Astrocyte of the hippocampus (primary cell): ENCODE measurements at places on chromosomes 3 and 15.

DNA sequence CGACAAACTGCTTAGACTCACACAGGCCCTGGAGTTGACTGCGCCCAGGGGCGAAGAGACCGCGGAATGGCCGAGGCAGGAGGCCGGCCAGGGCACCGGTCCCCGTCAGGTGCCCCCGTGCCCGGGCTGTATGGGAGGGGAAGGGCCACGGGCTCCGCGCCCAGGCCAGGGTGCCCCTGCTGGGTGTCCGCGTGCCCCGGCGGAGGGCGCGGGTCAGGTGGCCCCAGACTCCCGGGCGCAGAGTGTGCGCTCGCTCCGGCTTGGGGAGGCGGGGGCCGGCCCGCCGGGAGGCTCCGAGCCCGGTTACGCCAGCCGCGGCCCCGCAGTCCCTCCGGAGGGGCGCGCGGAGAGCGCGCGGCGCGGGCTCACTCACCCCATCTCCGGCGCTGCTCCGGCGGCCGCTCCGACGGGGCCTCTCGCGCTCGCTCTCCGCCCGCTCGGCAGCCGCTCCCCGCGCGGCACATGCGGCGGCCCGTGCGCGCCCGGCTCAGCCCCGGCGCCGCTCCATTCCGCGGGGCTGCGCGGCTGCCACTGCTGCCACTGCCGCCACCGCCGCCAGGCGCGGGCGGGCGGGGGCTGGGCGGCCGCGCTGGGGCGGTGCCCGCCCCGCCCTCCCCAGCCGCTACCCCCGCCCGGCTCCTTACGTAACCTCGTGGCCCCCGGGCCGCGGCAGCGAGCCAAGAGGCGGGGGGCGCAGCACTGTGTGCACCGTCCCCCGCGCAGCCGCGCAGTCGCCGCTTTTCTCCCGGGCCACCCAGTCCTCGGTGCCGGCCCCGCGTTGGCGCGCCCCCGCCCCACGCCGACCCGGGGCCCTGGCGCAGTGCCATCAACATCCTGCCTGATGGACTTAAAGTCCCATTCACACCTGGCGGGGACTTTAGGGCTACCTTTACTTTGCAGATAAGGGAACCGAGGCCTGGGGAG, at the start of gene HOMER2:
Gene HOMER2, minus strand, starts transcription at position 563 of the 924 bp plus-strand sequence. Its CDS starts 185 bp downstream, at position 378.
- peak; percentile 71 for DNase-seq

DNA sequence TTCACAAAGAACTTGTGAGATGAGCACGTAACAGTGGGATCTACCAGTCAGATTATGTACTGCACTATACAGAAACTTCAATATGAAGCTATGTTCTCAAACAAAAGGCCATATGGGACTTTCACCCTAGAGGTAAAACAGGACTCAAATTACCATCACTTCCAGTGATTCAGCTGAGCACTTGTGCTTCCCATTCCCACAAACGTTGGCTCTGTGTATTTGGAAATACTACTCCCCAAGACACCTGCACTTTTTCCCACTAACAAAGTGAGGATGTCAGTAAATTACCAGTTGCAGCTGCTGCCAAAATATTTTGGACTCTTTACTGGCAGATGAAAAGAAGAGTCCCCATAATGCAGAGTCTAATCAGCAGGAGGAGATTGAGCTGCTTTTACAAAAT, 1570.1 kb downstream of the SI start:
- DNase-seq: no peak

DNA sequence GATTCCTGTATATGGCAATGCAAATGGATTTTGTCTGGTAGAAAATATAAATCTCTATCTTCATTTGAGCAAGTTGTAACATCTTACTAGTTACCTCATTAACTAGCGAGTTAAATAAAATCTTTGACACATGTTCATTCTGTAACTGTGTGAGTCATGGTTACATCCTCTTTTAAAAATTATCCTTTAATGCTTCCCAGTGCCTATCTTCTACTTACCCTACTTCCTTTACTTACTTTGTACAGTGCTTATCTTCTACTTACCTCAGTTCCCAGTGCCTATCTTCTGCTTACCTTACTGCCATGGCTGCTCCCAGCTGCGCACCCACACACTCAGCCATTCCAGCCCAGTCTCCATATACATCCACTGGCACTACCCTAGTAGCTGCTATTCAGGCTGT, 71.9 kb upstream of the GOLGA8B start:
- no peak for DNase-seq

- DNase-seq: peak; percentile 26
Measured at GRCh38 chr15:68930268-68931022, at the start of gene SPESP1. SPESP1 (plus strand) TSS chr15:68930525; CDS start chr15:68930654, 129 bp downstream.

GRCh38 chr15:80475572-80475971, 71.4 kb downstream of the ARNT2 start:
- no peak for DNase-seq

GRCh38 chr15:74523982-74524381, 17.0 kb upstream of the ARID3B start:
- no peak for DNase-seq

DNA sequence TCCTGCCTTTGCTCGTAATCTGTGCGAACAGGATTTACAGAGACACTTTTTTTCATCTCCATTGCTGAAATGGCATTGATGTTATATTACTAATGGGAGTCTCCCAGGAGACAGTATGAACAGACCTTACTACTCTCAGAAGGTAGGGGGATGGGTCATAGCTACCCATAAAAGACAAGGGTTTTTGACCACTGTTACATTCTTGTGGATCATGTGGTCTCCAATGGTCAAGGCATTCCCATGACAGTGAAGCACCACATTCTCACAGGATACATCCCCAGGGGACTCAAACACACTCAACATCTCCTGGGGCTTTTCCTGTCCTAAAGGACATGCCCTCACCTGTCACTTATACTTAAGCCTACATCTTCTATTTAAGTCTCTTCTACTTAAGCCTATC, 40.8 kb downstream of the MKRN3 start:
- DNase-seq: peak; percentile 6

DNA sequence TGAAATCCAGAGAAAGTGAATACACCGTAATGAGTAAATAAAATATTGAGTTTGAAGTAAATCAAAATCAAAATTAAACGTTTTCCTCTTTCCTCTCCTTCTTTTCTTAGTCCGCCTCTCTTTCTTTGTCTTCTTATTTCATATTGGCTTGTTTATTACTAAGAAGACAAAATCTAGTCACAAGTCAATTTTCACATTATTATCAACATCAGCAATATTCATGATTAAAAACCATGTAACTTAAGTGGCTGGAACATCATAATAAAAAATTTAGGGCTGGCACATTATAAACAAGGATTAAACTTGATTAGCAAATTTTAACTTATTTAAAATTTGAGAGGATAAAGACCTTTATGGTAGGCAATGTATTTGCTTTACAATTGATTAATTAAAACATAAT, 61.4 kb downstream of the BCHE start:
- no peak for DNase-seq

- DNase-seq: no peak
Measured at GRCh38 chr3:74115906-74116305, 491.2 kb upstream of the PDZRN3 start.

DNA sequence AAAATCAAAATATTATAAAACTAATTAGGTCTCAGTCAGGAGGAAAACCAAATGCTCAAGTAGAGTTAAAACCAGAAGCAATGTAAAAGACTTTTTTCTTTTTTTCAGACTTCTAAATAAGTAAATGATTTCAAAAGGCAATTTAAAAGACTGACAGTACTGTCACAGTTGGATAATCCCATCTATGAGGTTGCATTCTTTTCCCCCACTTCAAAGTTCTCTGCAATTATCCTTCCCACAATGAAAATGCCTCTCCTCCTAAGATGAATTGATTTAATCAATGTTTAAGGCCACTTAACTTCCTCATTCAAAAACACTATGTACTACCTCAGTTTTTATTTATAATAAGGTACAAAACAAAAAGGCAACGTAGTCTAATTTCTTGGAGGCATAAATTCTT, 8.1 kb downstream of the MRPL3 start:
- peak; percentile 28 for DNase-seq

GRCh38 chr3:127835993-127836882, 13.9 kb upstream of the MGLL start:
- DNase-seq: peak; percentile 23

- DNase-seq: peak; percentile 73
Measured at GRCh38 chr15:58447271-58448010, 15.7 kb downstream of the LIPC start.

DNA sequence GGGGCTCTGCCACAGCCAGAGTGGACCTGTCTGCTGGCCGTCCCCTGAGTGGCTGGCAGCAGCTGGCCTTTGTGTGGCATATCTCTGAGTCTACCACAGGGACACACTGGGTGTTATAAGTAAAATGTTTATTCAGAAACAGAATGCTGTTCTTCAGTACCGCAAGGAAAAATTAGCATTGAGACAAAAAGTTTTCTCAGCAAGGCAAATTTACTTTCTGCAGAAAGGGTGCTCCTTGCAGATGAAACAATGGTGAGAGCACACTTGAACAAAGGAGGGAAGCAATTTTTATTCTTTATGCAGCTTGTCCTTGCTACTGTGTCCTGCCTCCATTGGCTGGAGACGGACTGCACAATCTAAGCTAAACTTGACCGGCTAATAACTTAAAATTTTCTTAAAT, 4.0 kb downstream of the TMEM89 start:
- DNase-seq: no peak

DNA sequence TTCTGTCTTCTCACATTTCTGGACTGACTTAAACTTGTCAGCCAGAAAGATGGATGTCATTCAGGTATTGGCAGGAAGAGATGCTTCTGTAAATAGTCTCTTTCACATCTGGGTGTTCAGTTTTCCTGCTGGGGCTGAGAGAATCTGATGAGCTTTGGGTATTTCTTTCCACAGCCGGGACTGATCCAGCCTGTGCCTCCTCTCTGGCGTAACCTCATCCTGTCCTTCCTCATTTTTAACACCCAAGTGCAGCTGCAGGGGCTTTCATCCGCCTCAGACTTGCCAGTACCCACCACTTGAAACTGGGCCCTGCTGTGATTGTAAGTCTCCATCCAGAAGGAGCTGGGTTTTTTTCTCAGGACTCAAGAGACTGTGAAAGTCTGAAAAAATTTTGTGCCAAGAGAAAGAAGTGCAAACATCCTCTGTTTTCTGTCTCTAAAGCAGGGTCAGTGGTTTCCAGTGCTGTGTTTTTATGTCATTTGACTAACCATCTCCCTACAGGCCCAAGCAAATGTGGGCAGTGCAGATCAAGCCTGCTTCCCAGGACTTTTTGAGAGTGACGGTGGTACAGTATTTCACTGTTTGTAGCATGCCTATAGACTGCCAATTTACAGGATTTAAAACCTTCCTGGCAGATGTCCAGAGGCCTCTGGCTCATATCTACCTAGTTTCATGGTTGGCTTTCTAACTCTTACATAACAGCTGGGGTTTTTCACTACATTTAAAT, 342.7 kb downstream of the PTPRG start:
- DNase-seq: peak; percentile 76

DNA sequence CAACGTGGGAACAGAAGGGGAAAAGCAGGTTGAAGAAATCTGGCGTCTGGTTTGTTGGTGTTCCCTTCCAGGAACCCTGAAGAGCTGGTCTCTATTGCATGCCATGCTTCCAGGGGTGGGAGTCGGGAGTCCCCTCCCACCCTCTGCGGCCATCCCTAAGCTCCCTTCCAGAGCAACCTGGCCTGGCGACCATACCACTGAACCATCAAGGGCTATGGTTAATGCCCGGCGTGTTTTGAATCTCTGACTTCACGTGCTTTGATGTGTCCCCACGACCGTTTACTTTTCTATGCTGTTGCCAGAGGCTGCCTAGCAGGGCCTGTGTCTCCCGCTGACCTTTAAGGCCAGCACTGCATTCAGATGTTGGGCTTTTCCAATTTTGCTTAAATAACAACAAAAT, 696 bp upstream of the SNRK start:
- no peak for DNase-seq

DNA sequence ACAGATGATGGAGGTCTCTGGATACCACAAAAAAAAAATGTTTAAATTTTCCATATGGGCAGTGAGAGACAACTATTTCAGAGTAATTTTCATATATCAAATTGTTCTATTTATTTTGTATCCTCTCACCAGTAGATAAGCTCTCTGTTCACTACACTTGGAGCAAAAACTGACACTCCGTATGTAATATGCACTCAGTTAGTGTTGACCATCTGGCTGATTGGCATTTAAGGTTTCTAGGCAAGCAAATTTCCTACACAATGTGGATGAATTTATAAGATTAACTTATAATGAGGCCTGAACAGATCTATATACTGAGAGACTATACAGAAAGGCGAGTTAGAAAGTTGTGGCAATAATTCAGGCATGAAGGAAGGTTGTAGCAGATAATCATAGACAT, 836.5 kb upstream of the SEMA6D start:
- DNase-seq: no peak

- no peak for DNase-seq
Measured at GRCh38 chr3:25427563-25427941, 511 bp upstream of the RARB start.

DNA sequence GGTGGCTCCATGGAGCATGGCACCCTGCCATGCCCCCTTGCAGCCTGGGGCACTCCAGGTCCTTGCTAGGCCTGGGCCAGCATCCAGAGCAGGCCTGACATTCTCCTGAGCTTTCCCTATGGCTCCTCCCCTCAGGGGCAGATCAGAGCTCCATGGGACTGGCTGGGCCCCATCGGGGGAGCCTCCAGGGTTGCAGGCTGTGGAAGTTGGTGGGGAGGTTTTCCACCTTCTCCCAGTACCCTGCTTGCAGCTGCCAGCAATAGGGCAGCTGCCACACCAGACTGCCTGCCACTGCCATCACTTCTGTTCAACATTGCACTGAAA, 75.7 kb upstream of the TP63 start:
- no peak for DNase-seq

- no peak for DNase-seq
Measured at GRCh38 chr3:52931328-52931727, 34.0 kb upstream of the STIMATE start.

GRCh38 chr3:176870451-176870850, 326.8 kb downstream of the TBL1XR1 start:
- DNase-seq: no peak

DNA sequence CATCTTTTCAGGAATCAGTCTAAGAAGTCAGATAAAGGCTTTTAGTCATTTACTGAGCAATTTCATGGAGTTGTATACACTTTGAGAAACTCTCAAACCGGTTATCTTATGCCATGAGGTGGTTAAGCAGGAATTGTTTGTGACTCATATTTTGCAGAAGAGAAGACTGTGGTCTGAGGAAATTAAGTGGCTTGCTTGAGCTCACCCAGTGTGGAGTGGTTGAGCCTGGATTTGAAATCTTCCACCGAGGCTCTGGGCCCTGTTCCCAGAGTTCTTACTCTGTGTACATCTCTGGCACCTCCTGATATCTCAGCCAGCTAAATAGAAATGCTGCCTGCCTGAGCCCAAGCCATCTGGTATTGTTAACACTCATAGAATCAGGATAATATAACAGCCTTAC, 37.8 kb upstream of the BCL6 start:
- DNase-seq: peak; percentile 93

- no peak for DNase-seq
Measured at GRCh38 chr15:75721923-75722870, 9.5 kb upstream of the CSPG4 start.

- peak; percentile 61 for DNase-seq
Measured at GRCh38 chr15:35583863-35584528, 38.0 kb upstream of the DPH6 start.

GRCh38 chr15:41331833-41332193, 578 bp downstream of the OIP5 start:
- peak; percentile 83 for DNase-seq
